Left kidney (tissue), 8 donors: ENCODE measurements at places on chromosomes 12 and 14. TPM values are rescaled to one million over a fixed set of nuclear protein-coding genes. Genes with fewer than 3 reads are reported as not detected.

Gene AGAP2
- 1.2 TPM for polyA plus RNA-seq

Gene EXD2
- 35.6 TPM for polyA plus RNA-seq

Gene KRT71
- not detected for polyA plus RNA-seq

DNA sequence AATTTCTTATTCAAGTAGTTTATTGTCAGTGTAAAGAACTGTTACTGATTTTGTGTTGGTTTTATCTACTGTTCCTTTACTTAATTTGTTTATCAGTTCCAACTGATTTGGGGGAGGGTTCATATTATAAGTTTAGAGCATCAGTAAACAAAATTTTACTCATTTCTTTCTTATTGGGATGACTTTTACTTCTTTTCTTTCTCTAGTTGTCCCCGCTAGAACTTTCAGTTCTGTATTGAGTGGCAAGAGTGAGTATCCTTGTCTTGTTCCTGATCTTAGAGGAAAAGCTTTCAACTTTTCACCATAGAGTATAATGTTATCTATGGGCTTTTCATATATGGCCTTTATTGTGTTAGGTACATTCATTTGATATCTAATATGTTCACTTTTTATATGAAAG is 584.1 kb downstream of the LRFN5 start:
- no peak for DNase-seq

DNA sequence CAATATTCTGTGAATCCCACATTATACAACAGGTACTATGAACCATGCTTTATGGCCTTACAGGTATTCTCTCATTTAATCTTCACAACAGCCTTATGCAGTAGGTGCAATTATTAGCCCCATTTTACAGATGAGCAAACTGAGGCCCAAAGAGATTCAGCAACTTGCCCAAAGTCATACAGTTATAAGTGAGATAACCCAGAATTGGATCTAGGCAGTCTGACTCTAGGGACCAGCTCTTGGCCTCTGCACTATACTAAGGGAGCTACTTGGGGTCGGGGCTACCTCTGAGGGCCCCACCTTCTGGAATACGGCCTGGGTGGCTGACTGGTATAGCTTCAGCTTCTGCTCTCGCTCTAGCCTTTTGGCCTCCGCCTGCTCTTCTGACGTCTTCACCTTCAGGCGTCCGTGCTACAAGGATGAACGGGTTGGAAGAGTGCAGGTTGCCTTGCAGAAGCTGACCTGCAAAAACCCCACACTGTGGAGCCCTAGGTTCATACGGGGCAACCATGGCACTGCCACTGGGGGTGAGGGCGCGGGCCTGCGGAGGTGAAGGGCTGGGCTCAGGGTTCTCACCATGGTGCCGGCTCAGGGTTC is 762 bp downstream of the RABGGTA start:
- no peak for DNase-seq

DNA sequence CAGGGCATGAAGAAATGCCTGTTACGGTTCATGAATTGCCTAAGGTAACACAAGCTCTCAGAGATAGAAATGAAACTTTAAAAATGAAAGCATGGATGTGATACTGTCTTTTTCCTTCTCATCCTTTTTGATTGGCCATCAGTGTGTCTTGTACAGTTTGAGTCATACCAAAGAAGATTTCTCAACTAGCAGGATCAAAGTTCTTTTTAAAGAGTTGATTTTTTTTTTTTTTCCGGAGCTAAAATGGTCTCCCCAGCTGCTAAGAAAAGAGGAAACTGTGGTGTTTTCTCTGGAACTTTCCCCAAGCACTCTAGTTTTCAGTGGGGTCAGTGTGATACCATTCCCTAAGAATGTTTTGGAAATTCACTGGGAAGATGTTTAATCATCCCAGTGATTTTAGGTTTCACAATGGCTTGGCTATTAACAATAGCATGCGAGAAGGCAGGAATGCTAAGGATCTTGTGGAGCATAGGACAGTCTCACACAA is 105.0 kb downstream of the ETNK1 start:
- peak; percentile 5 for DNase-seq

GRCh38 chr12:53975064-53975471 is 314 bp upstream of the HOTAIR start:
- no peak for DNase-seq

DNA sequence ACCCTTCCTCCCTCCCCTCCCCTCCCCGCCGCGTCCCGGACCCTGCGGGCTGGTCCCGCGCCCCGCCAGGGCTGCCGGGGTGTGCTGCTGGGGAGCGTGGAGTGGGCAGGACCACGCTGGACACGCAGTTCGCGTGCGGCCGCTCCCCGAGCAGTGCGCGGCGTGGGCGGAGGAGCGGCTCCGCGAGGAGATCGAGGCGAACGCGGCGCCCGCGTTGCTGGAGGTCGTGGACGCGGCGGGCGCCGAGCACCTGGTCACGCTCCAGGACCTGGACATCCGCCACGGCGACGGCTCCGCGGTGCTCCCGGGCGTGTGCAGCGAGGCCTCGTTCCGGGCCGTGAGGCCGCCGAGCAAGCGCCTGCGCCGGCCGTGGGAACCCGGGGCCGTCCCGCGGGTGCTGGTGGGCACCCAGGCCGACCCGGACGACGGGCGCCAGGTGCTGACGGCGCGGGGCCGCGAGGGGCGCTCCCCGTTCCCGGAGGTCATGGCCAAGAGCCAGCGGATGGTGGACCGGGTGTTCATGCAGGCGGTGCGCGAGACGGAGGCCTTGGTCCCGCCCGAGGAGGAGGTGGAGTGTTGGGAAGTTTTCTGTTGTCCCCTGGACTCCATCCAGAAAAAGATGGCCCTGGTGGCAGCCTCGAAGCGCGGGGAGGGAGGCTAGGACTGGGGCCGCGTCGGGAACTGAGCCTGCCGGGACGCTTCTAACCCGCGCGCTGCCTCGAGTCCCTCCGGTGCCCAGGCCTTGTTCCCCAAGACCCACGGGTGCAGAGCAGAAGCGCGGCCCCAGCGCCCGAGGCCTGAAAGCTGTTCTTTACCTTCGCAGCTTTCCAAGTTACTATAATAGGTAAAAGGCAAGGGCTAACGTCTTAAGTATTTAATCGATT is 54.7 kb upstream of the EIF5 start:
- no peak for DNase-seq

- DNase-seq, result no peak
These were observed 2.6 kb downstream of the TAS2R14 start for GRCh38 chr12:10936506-10936905.

- DNase-seq, result no peak
These were observed 6.1 kb downstream of the C12orf76 start for GRCh38 chr12:110042264-110042663.
